ENCODE measurements at places on chromosomes 3 and 15.

DNA sequence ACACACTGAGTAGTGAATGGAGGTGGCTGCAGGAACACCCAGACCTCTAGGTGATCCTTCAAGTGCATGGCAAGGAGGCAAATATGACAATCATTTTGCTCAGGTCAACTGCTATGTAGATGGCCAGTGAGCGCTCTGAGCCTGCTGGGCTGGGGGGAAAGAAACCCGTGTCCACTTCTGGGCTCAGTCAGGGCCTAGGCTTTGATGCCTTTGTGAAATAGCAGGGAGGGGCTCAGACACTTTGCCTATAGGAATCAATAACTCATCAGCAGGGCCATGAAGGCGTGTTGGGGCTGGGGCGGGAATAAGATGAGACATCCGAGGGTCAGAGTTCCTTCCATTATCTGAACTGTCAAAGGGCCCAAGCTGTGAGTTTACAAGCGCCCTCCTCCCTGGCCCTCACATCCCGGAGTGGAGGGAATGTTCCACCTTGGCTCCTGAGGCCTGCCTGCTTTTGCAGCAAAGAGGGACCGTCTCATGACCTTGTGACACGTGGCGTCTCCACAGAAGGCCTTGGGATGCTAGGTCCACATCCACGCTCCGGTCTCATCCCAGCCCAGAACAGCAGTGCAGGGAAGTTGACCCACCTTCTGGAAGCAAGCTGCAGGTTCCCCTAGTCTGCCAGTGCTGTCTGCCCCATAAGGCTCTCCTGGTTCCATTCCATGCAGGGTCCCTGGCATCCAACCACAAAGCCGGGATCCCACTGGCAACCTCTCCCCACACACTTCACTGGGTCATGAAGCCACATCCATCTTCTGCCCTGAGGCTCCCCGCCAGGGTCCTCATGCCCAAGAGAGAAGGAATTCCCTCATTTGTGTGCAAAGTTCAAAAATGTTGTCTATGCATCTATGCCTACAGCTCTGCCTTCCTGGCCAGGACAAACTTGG lies 78.4 kb downstream of the CHSY1 start:
- DNase-seq, result no peak

DNA sequence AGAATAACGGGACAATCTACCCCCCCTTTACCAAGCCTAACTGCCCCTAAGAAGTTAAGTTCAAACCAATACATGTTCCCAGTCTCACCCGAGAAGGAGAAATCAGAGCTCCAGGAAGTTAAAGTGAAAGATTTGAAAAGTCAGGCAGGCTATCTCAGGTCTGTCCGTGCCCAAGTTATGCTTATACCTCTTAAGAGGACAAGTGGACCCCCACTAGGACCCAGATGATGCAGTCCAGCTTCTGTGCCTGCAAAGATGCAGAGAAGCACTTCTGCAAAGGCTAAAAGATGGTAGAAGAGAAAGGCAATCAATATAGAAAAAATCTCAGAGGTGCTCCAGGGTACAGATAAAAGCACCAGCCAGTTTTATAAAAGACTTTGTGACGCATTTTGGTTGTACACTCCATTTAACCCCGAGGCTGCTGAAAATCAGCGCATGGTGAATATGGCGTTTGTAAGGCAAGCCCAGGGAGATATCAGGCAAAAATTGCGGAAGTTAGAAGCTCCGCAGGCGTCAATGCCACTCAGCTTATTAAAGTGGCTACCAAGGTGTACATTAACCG lies 9.8 kb upstream of the SLC9C1 start:
- no peak for DNase-seq

- DNase-seq, result no peak
Observed at GRCh38 chr15:65346856-65347598, 30.8 kb downstream of the IGDCC3 start.

DNA sequence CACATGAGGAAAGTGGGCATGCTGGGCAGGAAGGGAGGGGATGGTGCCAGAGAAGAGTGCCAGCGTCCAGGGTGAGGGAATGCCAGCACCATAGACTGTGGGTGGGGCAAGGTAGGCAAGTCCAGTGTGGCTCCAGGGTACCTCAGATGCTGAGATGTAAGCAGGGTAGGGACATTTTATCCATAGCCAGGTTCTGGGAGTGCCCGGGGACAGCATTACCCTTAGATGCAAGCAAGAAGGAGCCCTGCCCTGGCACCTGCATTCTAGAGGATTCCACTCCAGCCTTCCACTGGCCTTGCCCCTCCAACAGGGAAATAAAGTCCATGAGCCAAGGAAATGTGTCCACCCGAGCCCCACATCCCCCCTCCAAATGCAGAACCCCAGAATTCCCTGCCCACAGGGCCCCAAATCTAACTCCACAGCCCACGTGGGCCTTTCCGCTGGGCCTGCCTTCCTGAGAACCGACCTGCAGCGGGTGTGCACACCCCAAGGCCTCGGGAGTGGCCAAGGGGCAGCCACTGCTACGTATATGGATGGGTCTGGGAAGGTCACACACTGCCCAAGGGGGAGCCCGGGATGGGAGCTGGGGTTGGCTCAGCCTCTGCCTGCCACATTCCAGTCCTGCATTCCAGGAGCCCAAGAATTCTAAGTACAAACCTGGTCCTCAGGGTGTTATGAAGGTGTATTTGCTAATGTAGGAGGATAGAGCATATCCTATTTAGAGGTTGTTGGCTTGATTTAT lies 20.3 kb upstream of the CYP11A1 start:
- DNase-seq, result no peak

DNA sequence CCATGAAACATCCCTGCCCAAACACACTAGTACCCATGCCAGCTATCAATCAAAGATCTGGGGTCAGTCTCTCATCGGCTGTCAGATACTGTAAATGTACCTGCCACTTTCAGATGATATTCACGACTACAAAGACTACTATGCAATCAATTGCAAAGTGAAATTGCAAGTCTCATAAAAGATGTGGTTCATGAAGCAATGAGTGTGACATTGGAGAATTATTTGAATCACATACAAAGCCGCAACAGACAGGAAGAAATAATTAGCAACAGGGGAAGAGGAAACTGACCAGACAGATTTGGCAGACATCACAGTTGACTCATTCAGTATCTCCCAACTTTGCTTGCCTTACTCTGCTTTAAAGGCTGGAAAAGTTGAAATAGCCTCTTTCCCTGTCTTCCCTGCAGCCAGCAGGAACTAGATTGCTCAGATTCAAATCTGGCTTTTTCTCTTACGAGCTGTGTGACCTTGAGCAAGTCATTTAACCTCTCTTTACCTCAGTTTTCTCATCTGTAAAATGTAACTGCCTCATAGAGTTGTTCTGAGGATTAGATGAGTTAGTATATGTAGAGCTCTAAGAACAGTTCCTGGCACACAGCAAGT lies 95.7 kb upstream of the C3orf80 start:
- DNase-seq, result no peak

- DNase-seq, result no peak
Observed at GRCh38 chr15:81297147-81297572, 26.8 kb downstream of the STARD5 start.

- no peak for DNase-seq
Observed at GRCh38 chr3:163490119-163490518, 1588.2 kb downstream of the SI start.

GRCh38 chr3:111311709-111312235 lies 230.2 kb upstream of the CD96 start:
- no peak for DNase-seq

- DNase-seq, result no peak
Observed at GRCh38 chr15:67137319-67137718, 71.9 kb downstream of the SMAD3 start.

DNA sequence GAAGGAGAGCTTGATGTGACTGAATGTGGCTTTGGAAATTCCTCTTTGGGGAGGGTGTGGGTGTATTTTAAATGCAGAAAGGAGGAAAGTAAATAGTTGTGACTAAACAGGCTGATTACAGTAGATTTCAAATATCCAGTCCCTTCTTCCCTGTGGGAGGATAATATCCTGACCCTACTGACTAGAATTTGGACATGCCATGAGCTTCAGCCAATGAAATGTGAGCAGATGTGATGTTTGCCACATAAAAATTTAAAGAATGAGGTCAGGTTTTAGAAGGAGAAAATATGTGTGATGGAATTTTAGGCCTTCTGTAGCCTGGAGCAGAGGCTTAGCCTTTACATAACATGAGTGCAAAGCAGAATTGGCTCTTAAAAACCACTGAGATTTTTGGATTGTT lies 1218.9 kb downstream of the ROBO2 start:
- no peak for DNase-seq

GRCh38 chr3:55090746-55091145 lies 162.9 kb upstream of the LRTM1 start:
- no peak for DNase-seq

DNA sequence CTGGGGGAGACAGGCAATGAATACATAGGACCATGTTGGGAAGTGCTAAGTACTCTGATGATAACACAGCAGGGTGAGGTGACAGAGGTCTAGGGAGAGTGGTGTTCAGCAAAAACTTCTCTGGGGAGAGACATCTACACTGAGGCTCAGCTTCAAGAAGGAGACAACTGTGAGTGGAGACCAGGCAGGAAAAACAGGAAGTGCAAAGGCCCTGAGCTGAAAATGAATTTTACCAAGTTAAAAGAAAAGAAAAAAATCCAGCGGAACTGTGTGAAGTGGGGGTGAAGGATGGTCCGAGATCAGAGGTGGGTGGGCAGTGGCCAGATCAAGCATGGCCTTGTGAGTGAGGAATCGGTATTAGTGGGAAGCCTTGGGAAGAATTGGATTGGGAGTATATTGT lies 110.1 kb upstream of the CLSTN2 start:
- no peak for DNase-seq
